ENCODE measurements at places on chromosomes 2 and 18.

GRCh38 chr2:15354596-15355366, 206.4 kb downstream of the NBAS start:
- peak; percentile 9 for DNase-seq

GRCh38 chr18:58721566-58722239, 50.4 kb downstream of the MALT1 start:
- DNase-seq: no peak

DNA sequence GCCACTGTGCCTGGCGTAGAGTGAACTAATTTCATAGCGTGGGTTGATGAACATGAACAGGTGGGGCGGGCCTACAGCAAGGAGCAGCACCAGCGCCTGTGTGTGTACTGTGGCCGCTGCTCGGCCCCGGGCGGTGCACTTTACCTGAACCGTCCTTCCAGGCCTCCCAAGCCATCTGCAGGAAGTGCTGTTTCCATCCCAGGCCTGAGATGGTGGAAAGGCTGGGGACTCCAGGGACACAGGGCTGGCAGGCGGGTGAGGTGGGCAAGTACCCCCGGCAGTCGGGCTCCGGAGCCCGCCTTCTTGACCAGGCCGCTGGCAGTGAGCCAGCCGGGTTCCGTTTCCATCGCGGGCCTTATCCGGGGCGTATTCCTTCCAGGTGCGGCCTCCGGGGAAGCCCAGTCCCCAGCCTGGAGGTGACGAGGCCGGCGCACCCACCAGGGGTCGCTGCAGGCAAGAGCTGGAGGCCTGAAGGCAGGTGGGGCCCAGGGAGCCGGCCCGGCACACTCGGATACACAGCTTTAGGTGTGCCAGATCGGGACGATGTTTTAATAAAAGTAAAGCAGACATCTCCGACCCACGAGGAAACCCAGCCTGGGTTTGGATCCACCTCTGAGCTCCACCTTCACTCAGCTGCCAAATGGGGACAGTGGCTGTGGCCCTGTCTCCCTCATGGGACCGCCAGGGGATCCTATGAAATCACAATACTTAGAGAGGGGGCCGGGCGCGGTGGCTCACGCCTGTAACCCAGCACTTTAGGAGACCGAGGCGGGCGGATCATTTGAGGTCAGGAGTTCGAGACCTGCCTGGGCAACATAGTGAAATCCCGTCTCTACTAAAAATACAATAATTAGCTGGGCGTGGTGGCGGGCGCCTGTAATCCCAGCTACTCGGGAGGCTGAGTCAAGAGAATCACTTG, 22.7 kb upstream of the PDIA6 start:
- peak; percentile 62 for DNase-seq

GRCh38 chr2:171334946-171335345, 98.8 kb downstream of the METTL8 start:
- DNase-seq: no peak
